ENCODE measurements at places on chromosomes 1 and 21.

DNA sequence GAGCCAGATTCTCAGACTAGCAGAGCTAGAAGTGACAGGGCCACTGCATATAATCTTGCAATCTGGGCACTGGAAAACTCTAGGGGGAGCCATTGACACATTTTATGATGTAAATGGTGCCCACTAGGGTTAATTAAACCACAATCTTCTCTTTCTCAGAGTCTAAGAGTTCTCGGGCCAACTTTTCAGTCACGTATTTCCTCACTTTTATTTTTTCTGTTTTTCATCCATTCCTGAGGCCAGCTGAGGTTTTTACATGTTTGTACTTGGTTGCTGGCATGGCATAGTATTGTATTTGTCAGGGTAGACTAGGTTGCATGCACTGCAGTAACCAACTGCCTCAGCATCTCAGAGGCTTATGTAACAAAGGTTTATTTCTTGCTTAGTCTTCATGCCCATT is 138.2 kb downstream of the ZNF326 start:
- DNase-seq = no peak

DNA sequence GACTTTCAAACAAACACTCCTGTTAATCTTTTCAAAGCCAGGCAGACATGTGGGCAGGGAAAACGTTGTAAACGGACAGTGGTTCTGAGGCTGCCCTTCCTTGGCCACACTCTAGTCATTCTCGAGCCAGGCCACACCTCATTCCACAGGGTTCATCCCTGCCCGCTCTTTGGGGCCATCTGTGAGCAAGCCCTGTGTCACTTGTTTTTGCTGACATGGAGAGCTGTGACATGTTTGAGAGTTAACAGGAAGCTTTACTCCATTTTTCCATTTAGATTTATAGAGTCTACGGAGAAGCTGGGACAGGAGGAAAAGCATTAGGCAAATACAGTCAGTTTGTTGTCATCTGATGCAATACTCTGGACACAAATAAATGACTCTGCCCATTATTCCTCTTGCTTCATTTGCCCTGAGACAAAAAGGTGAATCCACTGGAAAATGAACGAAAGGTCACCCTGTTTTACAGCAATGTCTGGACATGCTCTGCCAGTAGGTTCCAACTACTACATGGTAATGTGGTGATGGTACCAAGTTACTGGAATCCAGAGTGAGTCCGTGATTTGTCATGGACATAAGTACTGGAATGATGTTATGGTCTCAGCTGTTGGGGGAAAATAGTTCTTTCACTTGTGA is 126.9 kb downstream of the CLIC6 start:
- no peak for DNase-seq

GRCh38 chr1:96362623-96363022 is 359.0 kb upstream of the PTBP2 start:
- DNase-seq = no peak

DNA sequence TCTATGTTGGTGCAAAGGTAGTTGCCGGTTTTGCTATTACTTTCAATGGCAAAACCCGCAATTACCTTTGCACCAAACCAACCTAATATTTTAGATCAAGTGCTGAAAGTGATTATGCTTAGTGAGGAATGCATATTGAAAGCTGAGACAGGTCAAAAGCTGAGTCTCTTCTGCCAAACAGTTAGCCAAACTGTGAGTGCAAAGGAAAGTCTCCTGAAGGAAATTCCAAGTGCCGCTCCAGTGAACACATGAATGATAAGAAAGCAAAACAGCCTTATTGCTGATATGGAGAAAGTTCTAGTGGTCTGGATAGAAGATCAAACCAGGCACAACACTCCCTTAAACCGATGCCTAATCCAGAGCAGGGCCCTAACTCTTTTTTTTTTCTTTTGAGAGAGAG is 83.1 kb upstream of the ERRFI1 start:
- DNase-seq = no peak

- no peak for DNase-seq
Observed at GRCh38 chr1:2801535-2802291, at the start of gene TTC34. Gene TTC34 (minus strand): TSS chr1:2801693. CDS start chr1:2800827, 866 bp downstream.

- DNase-seq = no peak
Observed at GRCh38 chr21:45304945-45305344, 17.2 kb upstream of the POFUT2 start.

GRCh38 chr1:43499898-43500297 is 30.8 kb upstream of the PTPRF start:
- DNase-seq = no peak

GRCh38 chr21:40043423-40043822 is 176.2 kb downstream of the PCP4 start:
- DNase-seq = no peak

DNA sequence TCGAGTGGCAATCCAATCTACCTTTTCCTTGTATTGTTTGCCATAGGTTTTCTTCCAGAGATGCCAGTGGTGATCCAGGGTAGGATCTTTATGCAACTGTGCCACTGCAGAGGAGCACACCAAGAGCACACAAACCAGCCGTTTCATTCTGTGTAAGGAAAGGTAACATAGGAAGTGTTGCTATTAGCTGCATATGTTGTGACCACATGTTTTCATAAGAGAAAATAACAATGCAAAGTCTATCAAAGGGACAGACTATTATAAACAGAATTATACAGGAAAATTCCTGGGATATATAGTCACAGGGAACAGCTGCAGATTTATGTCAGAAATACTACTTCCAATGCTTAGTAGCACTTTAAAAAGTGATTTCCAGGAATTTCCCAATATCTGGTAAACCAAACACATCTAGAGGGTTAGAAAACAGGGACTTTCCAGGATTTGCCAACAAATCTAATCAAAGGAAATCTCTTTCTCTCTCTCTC is 919 bp downstream of the CTSS start:
- no peak for DNase-seq

DNA sequence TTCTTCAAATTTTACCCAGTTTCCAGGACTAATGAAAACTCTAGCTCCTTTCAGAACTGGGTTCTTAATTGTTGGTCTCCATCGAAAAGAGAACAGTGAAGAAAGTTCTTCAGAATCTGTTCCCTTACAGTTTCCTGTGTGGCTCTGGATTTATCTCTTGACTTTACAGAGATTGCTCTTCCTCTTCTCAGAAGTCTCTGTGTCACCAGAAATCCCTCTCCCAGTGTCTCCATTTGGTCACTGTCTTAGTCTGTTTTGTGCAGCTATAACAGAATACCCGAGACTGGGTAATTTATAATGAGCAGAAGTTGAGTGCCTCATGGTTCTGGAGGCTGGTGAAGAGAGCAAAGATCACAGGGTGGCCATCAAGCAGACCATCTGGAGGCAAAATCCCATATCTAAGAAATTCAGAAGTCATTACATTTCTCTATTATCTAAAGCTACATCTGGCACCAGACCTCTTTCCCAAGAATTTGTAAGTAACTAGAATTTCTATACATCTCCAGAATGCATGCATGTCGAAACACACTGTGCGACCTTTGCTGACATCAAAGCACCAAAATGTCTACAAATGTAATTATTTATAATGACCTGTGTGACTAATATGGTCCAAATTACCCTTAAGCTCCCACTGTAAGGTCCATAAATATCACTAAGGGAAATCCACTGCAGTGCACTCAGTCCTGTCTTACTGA is 65.4 kb upstream of the KRTAP19-8 start:
- no peak for DNase-seq

- DNase-seq = no peak
Observed at GRCh38 chr1:171256940-171257606, 8.8 kb downstream of the FMO1 start.

- DNase-seq = no peak
Observed at GRCh38 chr1:24825174-24825573, 79.9 kb downstream of the CLIC4 start.

DNA sequence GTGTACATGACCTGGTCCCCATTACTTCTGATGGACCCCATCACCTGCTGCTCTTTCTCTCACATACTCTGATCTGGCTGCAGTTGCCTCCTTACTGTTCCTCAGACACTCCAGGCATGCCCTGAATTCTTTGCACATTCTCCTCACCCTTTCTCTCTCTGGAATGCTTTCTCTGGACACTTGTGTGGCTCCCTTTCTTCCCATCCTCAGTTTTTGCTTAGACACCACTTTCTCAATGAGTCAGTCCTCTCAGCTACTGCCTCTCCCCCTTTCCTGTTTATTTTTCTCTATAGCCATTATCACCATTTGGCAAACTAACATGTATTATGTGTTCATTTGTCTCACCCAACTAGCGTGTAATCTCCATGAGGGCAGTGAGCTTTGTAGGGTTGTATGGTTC is 28.1 kb downstream of the PLXNA2 start:
- DNase-seq = no peak

DNA sequence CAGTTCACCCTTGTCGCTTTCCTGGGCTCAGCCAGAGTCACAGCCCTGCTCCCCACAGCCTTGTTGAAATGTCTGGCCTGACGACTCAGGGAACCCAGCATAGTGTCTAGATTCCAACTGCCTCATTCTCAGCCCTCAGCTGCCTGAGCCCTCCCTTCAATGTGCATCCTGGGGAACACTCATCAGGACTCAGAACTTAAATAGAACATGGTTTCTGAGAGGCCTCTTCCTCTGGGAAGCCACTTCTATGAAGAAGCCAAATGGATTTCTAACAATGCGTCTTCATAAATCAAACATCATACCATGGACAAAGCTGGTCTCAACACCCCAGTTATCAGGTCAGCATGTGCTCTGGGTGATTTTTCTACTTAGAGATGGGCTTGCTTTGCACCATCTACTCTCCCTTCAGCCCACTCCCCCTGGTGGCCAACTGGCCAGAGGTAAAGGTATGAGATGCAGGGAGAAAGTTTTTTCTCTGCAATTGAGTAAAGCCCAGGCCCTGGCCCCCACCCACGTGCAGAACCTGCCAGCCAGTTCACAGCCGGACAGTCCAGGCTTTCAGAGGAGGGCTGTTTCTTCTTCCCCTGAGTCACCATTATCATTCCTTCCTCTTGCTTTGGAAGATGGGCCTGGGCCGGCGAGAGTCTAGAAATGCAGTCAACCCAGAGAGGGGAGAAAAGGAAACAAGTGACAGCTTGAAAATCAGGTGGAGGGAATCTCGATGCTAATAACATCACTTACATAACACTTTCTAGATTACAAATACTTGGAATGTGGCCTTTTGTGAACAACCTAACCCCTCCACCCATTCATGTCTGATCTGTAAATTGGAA is 32.1 kb downstream of the CD244 start:
- peak; percentile 59 for DNase-seq

DNA sequence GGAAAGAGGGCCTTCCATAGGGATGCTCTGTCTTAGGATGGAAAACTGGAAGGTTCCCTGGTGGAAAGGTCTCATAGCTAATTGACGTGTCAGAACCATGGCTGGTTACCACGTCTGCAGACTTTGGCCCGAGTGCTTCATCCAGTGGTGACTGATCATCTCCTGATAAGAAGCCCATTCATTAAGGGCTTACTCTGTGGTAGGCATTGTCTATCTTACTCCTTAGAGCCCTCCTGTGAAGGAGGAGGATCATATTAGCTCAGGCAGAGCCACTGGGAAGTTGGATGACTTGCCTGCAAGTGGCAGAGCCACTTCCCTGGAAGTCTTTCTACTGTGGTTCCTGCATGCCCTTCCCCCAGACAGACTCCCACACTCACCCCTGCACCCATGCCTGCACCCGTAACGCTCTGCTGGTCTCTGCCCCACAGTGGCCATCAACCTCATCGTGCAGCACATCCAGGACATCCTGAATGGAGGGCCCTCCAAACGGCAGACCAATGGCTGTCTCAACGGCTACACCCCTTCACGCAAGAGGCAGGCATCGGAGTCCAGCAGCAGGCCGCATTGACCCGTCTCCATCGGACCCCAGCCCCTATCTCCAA is 79.9 kb downstream of the UCK2 start:
- DNase-seq = no peak

- DNase-seq = peak; percentile 95
Observed at GRCh38 chr1:1324524-1325287, at the start of the genes CPTP and INTS11. Gene CPTP (plus strand): TSS chr1:1324802. CDS start chr1:1326911, 2,109 bp downstream. Gene INTS11 (minus strand): TSS chr1:1324660. CDS start chr1:1324608, 52 bp downstream.

DNA sequence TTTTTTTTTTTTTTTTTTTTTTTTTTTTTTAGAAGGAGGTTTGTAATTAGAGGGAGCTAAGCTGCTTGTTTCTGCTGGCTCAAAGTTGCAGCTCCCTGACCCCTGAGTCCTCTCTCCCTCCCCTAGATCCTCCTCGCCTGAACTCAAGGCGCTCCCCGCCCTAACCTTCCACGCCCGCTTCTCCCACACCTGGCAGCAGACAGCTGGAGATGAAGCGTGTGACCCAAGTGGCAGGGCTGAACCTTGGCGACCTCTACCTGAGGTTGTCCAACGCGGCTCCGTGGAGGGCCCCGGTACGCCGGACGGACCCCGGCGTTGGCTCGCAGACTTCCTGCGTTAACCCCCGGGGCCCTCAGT is 795 bp downstream of the NGF start:
- no peak for DNase-seq

DNA sequence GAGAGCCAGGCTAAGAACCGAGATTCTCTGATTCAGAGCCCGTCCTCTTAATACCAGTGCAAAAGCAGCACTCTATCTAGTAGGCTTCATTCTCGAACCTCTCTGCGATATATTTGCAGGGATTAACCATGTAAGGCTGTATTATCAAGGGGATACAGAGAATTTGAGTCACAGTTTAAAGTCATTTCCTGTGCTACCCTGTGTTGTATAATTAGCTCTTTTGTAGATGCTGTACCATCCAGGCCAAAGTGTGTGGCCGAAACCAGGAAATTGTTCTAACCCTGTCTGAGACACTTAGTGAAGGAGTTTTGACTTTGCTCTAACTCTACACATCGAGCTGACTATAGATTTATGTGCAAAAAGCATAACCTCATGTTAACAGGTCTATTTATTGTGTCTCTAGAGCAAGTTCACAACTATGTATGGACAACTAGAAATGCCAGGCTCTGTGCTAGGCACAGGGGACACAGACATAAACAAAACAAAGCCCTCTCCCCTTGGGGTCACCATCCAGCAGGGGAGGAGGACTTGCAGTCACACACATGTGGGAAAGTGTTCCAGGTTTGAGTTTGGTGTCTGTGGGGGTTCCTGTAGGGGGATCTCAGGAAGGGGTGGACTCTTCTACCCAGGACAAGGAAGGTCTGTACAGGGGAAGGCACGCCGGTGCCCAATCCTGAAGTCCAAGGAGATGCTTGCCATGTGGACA is 182.2 kb downstream of the DHRS3 start:
- DNase-seq = no peak

GRCh38 chr1:6521536-6521935 is 30.1 kb upstream of the PLEKHG5 start:
- no peak for DNase-seq

GRCh38 chr1:75425001-75425650 is 185.8 kb downstream of the SLC44A5 start:
- no peak for DNase-seq

DNA sequence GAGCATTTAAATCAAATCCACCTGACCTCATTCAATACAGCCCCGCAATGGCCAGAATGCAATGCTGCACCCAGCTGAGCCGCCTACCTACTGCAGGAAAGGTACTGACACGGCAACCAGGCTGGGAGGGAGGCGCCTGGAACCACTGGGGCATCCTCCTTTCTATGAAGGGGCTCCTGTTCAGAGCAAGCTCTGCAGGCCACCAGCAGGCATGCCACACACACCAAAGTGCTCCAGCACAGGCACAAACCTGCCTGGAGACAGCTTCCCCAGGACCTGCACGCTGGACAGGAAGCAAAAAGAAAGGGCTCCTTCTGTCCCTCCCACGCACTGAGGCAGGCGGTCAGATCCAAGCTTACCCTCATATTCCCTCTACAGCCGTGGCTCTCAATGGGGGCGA is 21.2 kb downstream of the CTNNBIP1 start:
- no peak for DNase-seq

All from activated T-helper 1 cell treated with Interleukin-2 at 50 U/mL for 16 hours (primary cell).